ENCODE measurements at places on chromosomes 2 and 18.
A peak's percentile ranks its signal among the peaks of the same experiment; 100 is the strongest.

- no peak for DNase-seq
Observed at GRCh38 chr2:178422097-178422496, 28.9 kb downstream of the PRKRA start.

DNA sequence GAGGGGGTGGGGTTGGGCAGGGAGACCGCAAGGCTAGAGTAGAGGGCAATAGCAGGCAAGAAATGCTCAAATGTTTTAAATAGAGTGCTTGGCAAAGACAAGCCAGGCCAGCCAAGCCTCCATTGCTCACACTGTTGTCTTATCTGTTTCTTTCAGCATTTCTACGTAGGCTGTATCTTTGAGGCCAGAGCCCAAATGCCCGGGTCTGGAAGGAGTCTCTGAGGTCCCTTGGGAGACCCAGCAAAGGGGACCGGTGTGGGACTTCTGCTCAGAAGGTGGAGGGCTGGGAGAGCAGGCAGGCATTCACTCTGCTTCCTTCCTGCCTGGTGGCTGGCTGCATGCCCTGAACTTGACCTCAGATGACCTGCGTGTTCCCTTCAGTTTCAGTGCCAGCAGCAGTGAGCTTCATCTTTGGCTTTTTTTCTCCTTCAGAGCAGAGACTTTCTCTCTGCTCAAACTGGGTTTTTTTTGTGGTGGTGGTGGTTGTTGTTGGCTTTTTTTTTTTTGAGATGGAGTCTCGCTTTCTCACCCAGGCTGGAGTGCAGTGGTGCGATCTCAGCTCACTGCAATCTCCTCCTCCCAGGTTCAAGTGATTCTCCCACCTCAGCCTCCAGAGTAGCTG is 13.7 kb upstream of the TET3 start:
- no peak for DNase-seq

DNA sequence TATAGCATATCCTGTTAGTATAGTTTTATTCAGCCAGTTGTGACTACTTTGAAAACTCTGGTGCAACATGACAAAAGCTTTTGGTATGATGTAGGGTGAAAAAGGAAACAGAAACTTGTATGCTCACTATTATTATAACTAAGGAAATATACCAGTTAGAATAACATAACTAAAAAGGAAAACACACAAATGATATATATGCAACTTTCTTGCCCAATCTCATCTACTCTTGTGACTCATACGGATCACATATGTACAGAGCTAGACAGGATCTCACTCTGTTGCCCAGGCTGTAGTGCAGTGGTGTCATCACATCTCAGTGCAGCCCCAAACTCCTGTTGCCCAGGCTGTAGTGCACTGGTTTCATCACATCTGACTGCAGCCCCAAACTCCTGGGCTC is 12.4 kb upstream of the TLK1 start:
- DNase-seq: no peak

DNA sequence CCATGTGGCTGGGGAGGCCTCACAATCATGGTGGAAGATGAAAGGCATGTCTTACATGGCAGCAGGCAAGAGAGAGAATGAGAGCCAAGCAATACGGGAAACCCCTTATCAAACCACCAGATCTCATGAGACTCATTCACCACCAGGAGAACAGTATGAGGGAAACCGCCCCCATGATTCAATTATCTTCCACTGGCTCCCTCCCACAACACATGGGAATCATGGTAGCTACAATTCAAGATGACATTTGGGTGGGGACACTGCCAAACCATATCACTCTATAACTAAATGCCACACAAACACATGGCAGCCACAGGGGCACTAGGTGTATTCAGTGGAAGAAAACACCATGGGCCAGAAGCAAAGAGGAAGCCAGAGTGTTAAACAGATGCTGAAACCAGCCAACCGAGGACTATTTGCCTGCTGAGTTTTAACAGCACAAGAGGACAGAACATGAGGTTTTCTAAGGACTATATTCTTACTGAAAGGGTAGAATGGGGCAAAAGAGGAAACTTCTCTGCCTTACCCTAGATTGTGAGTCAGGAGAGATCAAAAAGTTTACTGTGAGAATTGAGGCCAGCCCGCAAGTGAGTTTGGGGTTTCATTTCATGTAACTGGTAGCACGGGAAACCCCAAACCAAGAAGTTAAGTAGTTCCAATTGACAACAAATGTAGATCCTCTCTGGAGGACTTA is 49.2 kb downstream of the SIGLEC15 start:
- peak; percentile 26 for DNase-seq
